Tongue (tissue), 3 donors: ENCODE measurements at places on chromosomes 6 and 20. TPM values are rescaled to one million over a fixed set of nuclear protein-coding genes. Genes with fewer than 3 reads are reported as not detected.

SUMO4 gene
- 5.5 TPM for total RNA-seq

RIPOR3 gene
- total RNA-seq, result 12.5 TPM

MAPK13 gene
- 12.2 TPM for total RNA-seq

PYGB gene
- total RNA-seq, result 25.4 TPM

ARHGAP40 gene
- total RNA-seq, result 7.1 TPM

SLC22A16 gene
- 1.3 TPM for total RNA-seq

SLC32A1 gene
- total RNA-seq, result not detected

ROS1 gene
- total RNA-seq, result 0.92 TPM

KIAA0408 gene
- total RNA-seq, result 33.1 TPM

IYD gene
- total RNA-seq, result not detected
